ENCODE measurements at places on chromosomes 3 and 15.

DNA sequence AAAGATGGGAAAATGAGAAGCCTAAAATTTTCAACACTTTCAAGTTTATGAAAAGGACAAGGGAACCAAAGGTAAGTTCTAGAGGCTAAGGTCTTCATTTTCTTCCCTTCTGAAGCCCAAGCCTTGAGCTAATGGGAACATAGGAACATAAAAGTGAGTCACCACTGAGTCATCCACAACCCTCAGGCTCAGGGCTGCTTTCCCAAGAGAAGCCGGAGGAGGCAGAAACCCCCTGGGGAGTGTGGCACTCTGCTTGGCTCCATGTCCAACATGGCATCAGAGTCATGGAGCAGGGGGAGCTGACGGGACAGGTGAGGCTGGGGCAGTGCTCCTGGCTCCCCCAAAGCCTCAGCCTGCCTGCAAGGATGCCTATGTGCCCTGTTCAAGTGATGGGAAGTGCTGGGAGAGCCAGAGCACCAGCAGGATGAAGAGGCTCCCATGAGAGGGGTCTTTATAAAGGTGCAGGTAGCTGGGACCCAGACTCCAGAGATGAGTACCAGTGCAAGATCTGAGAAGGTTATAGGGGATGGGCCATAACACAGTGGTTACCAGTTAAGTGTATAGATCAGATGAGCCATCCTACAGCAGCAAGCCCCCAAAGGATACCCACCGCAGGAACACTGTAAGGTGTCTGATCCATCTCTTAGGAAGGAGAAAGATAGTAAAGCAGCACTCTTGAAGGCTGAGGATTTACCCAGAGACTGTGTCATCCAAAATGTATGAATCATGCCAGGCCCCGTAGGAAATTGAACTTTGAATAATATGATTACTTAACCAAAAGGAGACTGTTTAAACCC, 31.8 kb upstream of the RYR3 start:
- no peak for DNase-seq

DNA sequence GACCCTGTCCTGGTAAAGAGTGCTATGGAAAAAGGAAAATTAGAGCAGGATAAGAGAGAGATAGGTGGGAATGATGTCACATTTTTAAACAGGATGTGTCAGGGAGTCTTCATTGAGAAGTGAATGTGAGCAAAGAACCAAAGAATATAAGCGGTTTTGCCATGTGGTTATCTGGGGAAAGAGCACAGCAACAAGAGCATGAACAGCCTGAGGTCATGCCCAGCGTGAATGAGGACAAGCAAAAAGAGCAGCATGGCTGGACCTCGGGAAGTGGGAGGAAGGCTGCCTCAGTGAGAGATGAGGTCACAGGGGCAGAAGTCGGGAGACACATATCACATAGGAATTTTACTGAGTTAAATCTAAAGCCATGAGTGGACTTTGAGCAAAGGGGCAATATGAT, 82.8 kb upstream of the HES1 start:
- no peak for DNase-seq

GRCh38 chr15:56674857-56675256, 58.5 kb downstream of the ZNF280D start:
- no peak for DNase-seq

GRCh38 chr15:76217029-76217881, 94.0 kb downstream of the ETFA start:
- no peak for DNase-seq

DNA sequence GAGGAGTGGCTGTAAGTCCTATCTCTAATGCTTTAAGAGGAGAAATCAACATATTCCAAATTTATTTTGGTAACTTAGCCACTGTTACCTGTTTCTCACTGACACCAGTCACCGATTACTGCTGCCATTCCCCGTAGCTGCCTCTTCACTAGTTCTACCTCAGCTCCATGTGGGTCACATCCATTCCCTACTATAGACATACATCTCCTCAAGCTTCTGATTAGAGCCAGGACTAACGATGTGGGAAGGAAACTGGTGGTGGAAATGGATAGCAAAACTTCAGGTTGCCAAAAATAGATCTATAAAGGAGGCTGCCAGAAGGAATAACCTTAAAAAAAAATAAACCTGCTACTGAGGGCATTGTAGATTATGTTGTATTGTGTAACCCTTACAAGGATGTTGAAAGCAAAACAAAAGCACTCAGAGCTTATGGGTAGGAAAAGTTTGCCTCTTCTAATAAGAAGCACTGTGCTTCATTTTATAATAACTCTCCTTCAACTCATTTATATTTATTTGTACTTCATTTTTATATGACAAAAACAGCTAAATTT, 56.0 kb downstream of the KAT2B start:
- no peak for DNase-seq

DNA sequence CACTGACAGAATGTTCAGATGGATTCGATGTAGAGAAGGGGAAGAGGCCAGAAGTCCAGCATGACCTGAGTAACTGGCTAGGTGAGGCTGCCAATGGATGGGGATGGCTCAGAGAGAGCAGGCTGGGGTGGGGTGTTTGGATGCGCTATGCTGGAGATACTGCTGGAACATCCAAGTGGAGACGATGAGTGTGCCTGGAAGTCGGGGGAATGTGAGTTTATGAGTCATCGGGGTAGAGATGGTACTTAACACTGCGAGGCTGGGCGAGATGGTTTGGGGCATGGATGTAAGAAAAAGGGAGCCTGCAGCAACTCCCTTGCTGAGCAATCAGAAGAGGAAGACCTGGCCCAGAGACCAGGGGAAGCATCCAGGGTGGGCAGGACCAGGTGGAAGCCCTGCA, 180.7 kb downstream of the SLCO3A1 start:
- DNase-seq: no peak

- no peak for DNase-seq
These were observed 34.6 kb downstream of the FAM174B start for GRCh38 chr15:92620991-92621390.

- DNase-seq: no peak
These were observed 48.5 kb upstream of the CCDC174 start for GRCh38 chr3:14602804-14603644.

- DNase-seq: no peak
These were observed 147.3 kb upstream of the TLE3 start for GRCh38 chr15:70244978-70245542.

GRCh38 chr15:37101980-37102304, 1.6 kb upstream of the MEIS2 start:
- DNase-seq: no peak

GRCh38 chr3:36155515-36155914, 224.8 kb upstream of the STAC start:
- no peak for DNase-seq

DNA sequence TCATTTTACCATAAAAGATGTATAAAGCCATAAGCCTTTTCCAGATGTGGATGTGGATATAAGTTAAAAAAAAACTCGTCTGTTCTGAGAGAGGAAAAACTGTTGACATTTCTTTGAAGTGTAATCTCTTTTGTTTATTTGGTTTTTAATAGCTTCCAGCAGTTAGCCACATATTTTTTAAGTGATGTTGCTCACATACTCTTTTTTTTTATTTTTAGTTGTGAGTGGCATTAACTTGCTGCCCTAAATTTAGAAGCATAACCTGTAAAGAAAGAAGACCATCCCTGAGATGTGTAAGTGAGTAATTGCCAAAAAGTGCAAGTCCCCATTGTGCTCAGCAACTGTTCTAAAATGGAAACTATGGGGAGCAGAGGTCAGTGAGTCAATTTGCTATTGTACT, 415.9 kb upstream of the MDFIC2 start:
- DNase-seq: no peak

DNA sequence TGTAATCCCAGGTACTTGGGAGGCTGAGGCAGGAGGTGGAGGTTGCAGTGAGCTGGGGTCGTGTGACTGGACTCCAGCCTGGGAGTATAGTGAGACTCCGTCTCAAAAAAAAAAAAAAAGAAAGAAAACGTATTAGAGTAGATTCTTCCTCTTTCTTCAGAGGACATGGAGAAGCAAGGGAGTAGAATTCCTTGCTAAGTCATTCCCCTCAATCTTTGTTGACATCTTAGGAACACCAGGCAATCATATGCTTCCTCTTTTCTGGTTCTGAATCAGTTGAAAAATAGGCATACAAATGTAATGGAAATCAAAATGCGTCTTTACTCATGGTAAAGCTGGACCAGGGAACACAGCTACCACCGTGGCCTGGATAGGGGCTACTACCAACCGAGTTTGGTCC, 38.3 kb upstream of the ATOSA start:
- no peak for DNase-seq

- no peak for DNase-seq
These were observed 75.2 kb upstream of the ACAD9 start for GRCh38 chr3:128804017-128804810.

GRCh38 chr3:31882895-31883294, 98.2 kb downstream of the OSBPL10 start:
- no peak for DNase-seq

DNA sequence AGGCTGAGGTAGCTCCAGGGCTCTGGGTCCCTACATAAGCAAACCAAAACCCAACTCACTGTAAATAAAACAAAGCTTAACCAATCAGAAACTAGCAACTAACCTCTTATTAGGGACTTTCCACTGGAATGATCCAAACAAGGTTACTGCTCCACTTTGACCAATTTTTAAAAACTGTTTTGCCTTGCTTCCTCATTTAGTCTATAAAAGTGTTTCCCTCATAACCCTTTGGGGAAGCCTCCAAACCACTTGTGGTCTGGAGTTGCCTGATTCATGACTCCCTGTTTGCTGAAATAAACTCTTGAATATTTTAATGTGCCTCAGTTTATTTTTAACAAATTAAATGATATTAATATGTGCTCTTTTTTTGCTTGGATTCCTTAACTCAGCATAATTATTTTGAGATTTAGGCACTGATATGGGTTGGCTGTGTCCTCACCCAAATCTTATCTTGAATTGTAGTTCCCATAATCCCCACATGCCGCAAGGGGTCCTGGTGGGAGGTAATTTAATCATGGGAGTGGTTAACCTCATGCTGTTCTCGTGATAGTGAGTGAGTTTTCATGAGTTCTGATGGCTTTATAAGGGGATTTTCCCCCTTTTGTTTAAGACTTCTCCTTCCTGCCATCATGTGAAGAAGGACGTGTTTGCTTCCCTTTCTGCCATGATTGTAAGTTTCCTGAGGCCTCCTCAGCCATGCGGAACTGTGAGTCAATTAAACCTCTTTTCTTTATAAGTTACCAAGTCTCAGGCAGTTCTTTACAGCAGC, 90.6 kb downstream of the CD200R1L start:
- DNase-seq: no peak

- no peak for DNase-seq
These were observed 30.1 kb upstream of the MNS1 start for GRCh38 chr15:56495053-56495452.

GRCh38 chr3:775178-775880, 317.5 kb upstream of the CNTN6 start:
- no peak for DNase-seq

DNA sequence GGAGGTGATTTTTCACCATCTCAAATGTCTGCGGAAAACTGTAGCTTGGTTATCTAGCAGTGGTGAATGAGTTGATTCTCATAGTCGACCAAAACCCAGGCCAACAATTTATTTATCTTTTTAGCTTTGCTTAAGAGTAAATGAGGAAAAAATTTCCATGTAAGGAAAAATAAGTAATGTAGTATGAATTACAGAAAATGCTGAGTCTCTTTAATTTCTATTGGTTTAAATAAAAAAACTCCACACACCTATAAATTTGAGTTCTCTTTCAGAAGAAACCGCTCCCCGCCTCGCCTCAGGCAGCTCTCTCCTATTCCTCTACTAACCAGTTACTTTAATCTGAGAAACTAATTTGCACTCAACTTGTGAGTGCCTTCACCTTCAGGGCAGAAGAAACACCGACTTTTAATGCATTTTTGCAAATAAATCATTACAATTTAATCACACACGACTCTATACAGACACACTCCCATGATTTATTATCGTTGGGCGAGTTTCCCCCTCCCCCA, 540 bp upstream of the RSRC1 start:
- DNase-seq: no peak

DNA sequence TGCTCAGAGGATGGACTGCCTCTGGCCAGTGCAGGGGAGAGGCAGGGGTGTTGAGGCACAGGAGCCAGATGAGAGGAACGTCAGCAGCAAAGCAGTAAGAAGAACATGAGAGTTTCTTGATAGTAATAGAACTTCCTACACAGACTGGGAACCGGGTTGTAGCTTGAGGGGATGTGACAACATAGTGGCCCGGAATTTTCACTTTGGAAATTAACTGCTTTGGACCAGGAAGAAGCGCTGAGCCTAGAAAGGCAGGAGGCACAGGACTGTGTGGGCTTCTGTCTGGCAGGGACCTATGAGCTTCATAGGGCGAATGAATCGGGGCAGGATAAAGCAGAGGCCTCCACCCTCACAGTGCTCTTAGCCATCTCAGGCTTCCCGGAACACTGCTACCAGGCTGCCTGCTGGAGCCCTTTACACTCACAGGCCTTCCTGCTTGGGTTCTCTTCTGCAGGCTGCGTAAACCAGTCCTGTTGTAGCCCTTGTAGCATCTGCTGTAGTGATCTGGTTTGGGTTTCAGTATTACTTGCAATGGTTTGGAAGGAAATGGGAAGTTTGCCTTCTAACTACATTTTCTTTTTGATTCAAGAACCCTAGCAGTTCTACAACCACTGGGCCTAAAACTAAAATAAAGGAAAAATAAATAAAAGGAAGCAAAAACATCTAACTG, 3.3 kb upstream of the ADPGK start:
- DNase-seq: no peak

GRCh38 chr3:196694941-196695848, 16.9 kb downstream of the CEP19 start:
- DNase-seq: no peak

DNA sequence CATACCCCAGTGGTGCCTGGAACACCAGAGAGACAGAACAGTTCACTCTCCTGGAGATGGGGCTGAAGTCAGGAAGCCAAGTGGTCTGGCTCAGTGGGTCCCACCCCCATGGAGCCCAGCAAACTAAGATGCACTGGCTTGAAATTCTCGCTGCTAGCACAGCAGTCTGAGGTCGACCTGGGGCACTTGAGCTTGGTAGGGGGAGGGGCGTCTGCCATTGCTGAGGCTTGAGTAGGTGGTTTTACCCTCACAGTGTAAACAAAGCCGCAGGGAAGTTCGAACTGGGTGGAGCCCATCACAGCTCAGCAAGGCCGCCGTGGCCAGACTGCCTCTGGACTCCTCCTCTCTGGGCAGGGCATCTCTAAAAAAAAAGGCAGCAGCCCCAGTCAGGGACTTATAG, 272.0 kb downstream of the KLF13 start:
- DNase-seq: no peak

GRCh38 chr3:132669256-132669777, 9.2 kb downstream of the UBA5 start:
- DNase-seq: no peak

DNA sequence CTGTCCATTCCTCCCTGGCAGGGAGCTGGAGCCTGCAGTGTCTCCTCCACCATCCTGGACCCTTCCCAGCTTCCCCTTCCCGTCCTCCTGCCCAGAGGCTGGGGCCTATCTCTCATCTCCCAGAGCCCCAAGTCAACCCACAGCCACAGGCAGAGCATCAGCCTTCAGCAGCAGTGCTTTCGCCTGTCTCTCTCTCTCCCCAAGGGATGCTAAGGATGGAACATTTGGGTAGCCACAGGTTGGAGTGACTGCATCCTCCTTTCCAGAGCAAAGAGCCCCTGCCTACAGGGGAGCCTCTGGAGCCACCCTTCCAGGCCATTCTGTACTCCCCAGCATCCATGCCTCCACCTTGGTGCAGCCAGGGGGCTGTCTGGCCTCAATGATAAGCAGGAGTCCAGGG, 4.2 kb downstream of the PLCB2 start:
- no peak for DNase-seq

- no peak for DNase-seq
These were observed 35.5 kb upstream of the NOX5 start for GRCh38 chr15:68979006-68979405.

Measured in stimulated activated CD4-positive, alpha-beta T cell treated with anti-CD3 and anti-CD28 coated beads, Interleukin-1b, Interleukin-23, amount 100 ng/mL, for 1 hour (primary cell).